ENCODE measurements at places on chromosomes 6 and 20.

DNA sequence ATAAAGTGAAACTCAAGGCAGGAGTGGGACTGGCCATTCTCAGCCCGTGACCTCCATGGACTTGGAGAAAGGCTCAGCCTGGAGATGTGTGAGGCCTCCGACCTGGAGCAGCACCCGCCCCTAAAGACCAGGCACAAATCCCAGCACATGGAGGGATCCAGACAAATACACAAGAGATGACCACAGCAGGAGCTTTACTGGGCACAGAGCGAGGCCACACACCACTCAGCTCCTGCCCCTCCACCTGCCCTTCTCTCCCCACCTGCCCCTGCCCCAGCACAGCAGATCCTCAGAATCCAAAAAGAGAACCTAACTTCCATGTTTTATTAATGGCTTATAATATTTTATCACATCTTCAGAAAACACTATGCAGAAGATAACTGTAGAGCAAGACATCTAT, 20.4 kb upstream of the MICB start:
- DNase-seq, result no peak

DNA sequence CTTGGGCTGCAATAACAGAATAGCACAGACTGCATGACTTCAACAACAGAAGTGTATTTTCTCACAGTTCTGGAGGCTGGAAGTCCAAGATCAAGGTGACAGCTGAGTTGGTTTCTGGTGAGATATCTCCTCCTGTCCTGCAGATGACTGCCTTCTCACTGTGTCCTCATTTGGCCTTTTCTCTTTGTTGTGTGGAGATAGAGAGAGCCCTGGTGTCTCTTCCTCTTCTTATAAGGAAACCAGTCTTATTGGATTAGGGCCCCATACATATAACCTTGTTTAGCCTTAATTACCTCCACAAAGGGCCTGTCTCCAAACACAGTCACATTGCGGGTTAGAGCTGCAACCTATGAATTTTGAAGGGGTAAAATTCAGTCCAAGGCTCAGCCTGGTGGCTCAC, 57.0 kb upstream of the BMP6 start:
- DNase-seq, result no peak

DNA sequence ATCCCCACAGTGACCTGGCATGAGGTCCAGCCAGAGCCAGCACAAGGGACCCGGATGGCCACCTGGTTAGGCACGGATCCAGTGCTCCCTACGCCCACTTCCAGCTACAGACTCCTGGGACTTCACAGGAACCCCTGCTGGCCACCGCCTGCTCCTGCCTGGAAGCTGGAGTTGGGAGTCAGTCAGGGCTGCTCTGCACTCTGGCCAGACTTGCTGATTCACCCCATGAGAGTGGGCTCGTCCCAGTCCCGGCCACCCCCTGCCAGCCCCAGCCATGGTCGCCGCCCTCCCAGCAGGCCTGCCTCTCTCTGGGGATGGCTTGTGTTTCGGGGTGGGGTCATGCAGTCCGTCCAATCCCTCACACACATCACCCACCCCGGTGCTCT, 125.8 kb downstream of the DLL1 start:
- no peak for DNase-seq

- no peak for DNase-seq
Observed at GRCh38 chr6:52616059-52616690, 39.3 kb upstream of the TRAM2 start.
